Kidney (tissue), 22 donors: ENCODE measurements at places on chromosomes 4 and X. TPM values are rescaled to one million over a fixed set of nuclear protein-coding genes. Genes with fewer than 3 reads are reported as not detected.

- H3K4me3 ChIP-seq, result no peak overlapping the region
- H3K27ac ChIP-seq, result no peak overlapping the region
- H3K36me3 ChIP-seq, result no peaks in the 10 kb centered on the region
- H3K27me3 ChIP-seq, result no peaks in the 10 kb centered on the region
- peaks cover 4% of the 10 kb centered on the region for H3K4me1 ChIP-seq
These were observed 20.7 kb downstream of the STX18 start for GRCh38 chr4:4521136-4521535.

GRCh38 chr4:98199247-98199646 lies 56.0 kb upstream of the STPG2 start:
- H3K27ac ChIP-seq, result no peak overlapping the region
- H3K27me3 ChIP-seq, result no peaks in the 10 kb centered on the region
- no peaks in the 10 kb centered on the region for H3K4me1 ChIP-seq
- H3K36me3 ChIP-seq, result no peaks in the 10 kb centered on the region
- no peak overlapping the region for H3K4me3 ChIP-seq

Gene ANXA3
- 33.7 TPM for polyA plus RNA-seq

- no peak for DNase-seq
- no peak overlapping the region for H3K27ac ChIP-seq
- H3K4me3 ChIP-seq, result no peak overlapping the region
- H3K36me3 ChIP-seq, result no peaks in the 10 kb centered on the region
- no peaks in the 10 kb centered on the region for H3K4me1 ChIP-seq
These were observed 604.8 kb upstream of the TECRL start for GRCh38 chr4:65014078-65014477.

Gene DCLK2
- 2.6 TPM for polyA plus RNA-seq

DNA sequence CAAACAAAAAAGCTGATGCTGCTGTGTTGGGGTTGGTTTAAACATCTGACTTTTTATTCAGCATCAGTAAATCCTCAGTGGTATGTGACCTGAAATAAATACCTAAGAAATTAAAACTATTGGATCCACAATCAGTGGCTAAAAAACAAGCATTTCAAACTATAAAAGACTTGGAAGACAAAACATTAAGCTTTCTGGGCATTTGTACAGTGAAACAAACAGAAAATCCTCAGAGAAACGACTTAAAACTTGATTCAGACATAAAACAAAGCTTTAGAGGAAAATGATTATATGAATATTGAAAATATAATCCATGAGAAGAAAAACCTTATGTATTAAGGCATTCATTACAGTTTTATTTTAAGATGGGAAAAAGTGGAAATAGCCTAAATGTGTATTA lies 213.3 kb upstream of the INTU start:
- no peaks in the 10 kb centered on the region for H3K4me1 ChIP-seq
- no peaks in the 10 kb centered on the region for H3K36me3 ChIP-seq
- no peak overlapping the region for H3K4me3 ChIP-seq
- no peak overlapping the region for H3K27ac ChIP-seq
- no peak for DNase-seq
- H3K27me3 ChIP-seq, result no peaks in the 10 kb centered on the region

Gene PROM1
- 28.8 TPM for polyA plus RNA-seq

Gene NXF2B
- polyA plus RNA-seq, result not detected

GRCh38 chr4:62360156-62360545 lies 1160.0 kb downstream of the ADGRL3 start:
- no peaks in the 10 kb centered on the region for H3K27me3 ChIP-seq
- no peaks in the 10 kb centered on the region for H3K36me3 ChIP-seq
- DNase-seq, result no peak
- no peaks in the 10 kb centered on the region for H3K4me1 ChIP-seq
- H3K4me3 ChIP-seq, result no peak overlapping the region

DNA sequence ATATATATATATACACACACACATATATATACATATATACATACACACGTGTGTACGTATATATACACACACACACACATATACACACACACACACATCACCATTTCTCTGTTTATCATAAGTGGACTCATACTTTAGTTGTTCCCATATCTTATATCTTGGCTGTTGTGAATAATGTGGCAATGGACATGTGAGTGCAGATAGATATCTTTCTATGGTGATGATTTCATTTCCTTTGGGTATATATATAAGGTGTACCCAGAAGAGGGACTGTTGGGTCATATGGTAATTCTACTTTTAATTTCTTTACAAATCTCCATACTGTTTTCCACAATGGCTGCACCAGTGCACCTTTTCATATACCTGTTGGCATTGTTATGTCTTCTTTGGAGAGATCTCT lies 105.9 kb downstream of the LARP1B start:
- H3K36me3 ChIP-seq, result no peaks in the 10 kb centered on the region
- no peak overlapping the region for H3K4me3 ChIP-seq
- H3K4me1 ChIP-seq, result no peaks in the 10 kb centered on the region
- H3K27ac ChIP-seq, result no peak overlapping the region
- no peak for DNase-seq

DNA sequence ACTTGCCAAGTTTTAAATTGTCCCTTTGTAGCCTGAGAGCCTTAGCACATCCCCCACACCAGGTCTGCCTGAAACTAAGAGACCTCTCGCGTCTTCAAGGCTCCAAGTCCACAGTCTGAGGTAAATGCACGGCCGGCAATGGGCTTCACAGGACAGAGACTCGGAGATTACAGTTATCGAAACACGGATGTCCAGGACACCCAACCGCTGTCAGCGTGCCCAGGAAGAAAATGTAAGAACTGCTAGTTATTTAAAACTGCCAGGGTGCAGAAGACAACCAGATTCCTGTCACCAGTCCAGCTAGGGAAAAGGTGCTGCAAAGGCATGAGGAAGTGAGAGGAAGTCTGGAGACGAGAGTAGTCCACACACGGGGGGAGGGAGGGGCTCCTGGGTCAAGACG lies 28.9 kb downstream of the ZNF827 start:
- H3K27ac ChIP-seq, result peak overlapping the region; percentile 87
- no peak for DNase-seq
- peak overlapping the region; percentile 60 for H3K4me3 ChIP-seq
- H3K27me3 ChIP-seq, result no peaks in the 10 kb centered on the region
- no peaks in the 10 kb centered on the region for H3K4me1 ChIP-seq

- H3K4me3 ChIP-seq, result no peak overlapping the region
- no peaks in the 10 kb centered on the region for H3K4me1 ChIP-seq
- H3K27me3 ChIP-seq, result no peaks in the 10 kb centered on the region
- H3K36me3 ChIP-seq, result no peaks in the 10 kb centered on the region
- H3K27ac ChIP-seq, result no peak overlapping the region
These were observed 11.0 kb upstream of the DUSP9 start for GRCh38 chrX:153635788-153636668.

- peak overlapping the region; percentile 8 for H3K4me3 ChIP-seq
- no peaks in the 10 kb centered on the region for H3K4me1 ChIP-seq
- H3K36me3 ChIP-seq, result no peaks in the 10 kb centered on the region
- no peak overlapping the region for H3K27ac ChIP-seq
- H3K27me3 ChIP-seq, result no peaks in the 10 kb centered on the region
These were observed 980 bp upstream of the GIMD1 start for GRCh38 chr4:106369456-106370060.

GRCh38 chr4:89539374-89539773 lies 231.8 kb upstream of the GPRIN3 start:
- no peaks in the 10 kb centered on the region for H3K27me3 ChIP-seq
- DNase-seq, result no peak
- no peaks in the 10 kb centered on the region for H3K4me1 ChIP-seq
- no peak overlapping the region for H3K27ac ChIP-seq
- no peak overlapping the region for H3K4me3 ChIP-seq
- no peaks in the 10 kb centered on the region for H3K36me3 ChIP-seq

Gene SRD5A3
- 21.5 TPM for polyA plus RNA-seq

Gene GPR34
- 2.2 TPM for polyA plus RNA-seq

Gene MAGEA3
- polyA plus RNA-seq, result not detected

Gene AFF2
- 0.09 TPM for polyA plus RNA-seq

DNA sequence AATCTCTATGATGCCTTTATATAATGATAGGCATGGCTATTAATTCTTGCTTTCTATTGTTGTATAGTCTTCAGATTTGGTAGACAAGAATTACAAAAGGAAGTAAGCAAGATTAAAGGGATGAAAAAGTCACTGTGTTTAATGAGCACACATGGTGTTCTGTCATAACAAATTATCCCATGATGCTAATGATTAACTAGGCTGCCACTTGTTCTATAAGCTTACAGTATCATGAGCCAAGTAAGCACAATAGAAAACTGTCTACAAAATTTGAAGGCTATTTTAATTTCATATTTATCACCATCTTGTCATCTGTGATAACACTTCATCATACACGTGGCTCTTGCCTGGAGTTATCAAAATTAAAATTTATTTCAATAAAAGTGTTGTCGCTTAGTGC lies 466.7 kb downstream of the GASK1B start:
- H3K27ac ChIP-seq, result no peak overlapping the region
- no peak overlapping the region for H3K4me3 ChIP-seq
- no peaks in the 10 kb centered on the region for H3K27me3 ChIP-seq

- DNase-seq, result no peak
- H3K27ac ChIP-seq, result no peak overlapping the region
- no peaks in the 10 kb centered on the region for H3K36me3 ChIP-seq
- H3K4me3 ChIP-seq, result no peak overlapping the region
- H3K27me3 ChIP-seq, result no peaks in the 10 kb centered on the region
- H3K4me1 ChIP-seq, result no peaks in the 10 kb centered on the region
These were observed 320.0 kb downstream of the ADGRL3 start for GRCh38 chr4:61520166-61520565.

- DNase-seq, result no peak
- H3K27ac ChIP-seq, result peak overlapping the region; percentile 1
- H3K36me3 ChIP-seq, result no peaks in the 10 kb centered on the region
- no peak overlapping the region for H3K4me3 ChIP-seq
These were observed 49.6 kb downstream of the TBC1D14 start for GRCh38 chr4:6959261-6959660.

DNA sequence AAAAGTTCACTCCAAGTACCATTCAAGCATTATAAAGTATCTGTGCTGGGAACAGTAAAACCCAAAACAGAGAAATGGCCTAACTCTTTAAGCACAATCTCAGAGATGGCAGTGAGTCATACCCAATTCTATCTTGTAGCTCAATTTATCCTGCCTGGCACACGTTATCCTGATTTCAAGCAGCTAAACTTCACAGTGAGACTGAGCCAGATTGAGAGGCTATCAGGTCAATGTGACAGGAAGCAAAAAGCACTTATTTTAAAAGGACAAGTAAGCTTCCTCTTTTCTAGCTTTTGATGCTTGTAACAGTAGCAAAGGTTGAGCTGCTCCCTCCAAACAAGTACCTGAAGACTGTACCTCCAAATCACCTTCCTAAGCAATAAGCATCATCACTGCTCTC lies 324.9 kb downstream of the NAF1 start:
- H3K27ac ChIP-seq, result no peak overlapping the region
- H3K4me3 ChIP-seq, result no peak overlapping the region
- H3K4me1 ChIP-seq, result no peaks in the 10 kb centered on the region
- no peak for DNase-seq
- no peaks in the 10 kb centered on the region for H3K36me3 ChIP-seq

DNA sequence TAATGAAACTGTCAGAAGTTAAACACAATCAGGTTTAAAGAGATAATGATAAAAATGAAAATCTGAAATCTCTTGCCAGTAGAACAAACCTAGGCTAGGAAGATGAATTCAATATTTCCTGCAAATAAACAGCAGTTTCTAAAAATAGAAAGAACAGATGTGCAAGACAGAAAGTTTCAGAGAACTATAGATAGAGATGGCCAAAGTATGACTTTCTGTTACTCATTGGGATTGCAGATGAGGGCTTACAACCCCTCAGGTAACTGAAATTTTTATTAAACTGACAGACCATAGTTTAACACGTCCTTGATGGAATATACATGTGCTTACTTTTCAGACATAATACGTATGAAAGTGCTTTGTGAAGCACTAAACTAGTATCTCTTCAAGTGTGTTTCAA lies 82.3 kb upstream of the PPARGC1A start:
- H3K27ac ChIP-seq, result no peak overlapping the region
- no peaks in the 10 kb centered on the region for H3K36me3 ChIP-seq
- H3K4me1 ChIP-seq, result peaks cover 3% of the 10 kb centered on the region

DNA sequence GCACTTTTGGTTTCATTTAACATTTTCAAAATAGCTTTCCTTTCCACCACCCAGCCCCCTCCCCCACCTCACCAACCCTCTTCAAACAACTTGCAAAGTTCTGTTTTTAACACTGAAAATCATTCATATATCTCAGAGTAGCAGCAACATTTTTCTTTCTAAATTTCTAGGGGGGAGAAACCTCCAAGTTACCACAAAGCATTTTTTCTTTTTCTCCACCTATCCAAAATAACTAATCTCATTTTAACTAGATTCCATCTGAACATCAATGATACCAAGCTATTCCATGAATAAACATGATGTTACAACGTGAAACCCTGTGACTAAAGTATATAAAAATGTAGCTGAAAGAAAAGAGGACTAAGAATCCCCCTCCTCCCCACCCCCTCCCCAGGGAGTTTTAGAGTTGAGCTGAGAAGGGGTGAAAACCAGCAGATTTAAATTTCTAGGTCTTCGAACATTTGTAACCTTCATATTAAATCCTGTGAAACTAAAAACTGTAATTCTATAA lies 5.2 kb downstream of the LDB2 start:
- peaks cover 4% of the 10 kb centered on the region for H3K4me1 ChIP-seq
- DNase-seq, result no peak
- peak overlapping the region; percentile 63 for H3K4me3 ChIP-seq
- H3K27me3 ChIP-seq, result no peaks in the 10 kb centered on the region

- H3K4me1 ChIP-seq, result no peaks in the 10 kb centered on the region
- DNase-seq, result no peak
- H3K27me3 ChIP-seq, result no peaks in the 10 kb centered on the region
- H3K27ac ChIP-seq, result no peak overlapping the region
These were observed 74.4 kb downstream of the RNF150 start for GRCh38 chr4:141058591-141059512.

DNA sequence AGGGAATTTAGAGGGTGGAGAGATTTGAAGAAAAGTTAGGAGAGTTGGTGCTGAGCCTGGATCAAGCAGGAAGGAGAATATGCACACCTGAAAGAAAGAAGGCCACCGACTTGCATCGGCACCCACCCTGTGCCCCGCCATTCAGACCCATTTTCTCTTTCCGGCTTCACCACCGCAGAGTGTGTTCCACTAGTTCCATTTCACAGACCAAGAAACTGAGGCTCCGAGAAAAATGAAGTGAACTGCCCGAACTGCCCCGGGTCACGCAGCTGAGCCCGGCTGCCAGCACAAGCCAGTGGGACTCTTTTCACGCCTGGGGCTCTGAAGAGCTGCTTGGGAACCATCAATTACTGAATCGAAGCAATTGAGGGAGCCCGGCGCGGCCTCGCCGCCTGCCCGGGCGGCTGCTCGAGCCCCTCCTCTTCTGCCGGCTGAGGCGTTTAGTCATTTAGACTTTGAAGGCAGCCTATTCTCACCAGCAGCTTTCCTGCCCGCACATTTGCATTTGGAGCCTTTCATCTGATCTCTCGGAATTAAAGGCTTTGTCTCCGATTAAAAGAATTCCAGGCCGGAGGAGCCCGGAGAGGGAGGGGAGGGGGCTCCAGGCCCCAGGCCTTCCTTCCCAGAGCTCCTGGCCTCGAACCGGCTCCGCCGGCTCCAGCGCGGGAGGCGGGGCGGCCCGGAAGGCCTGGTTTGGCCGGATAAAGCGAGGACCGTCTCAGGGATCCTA lies 140.2 kb upstream of the PJA1 start:
- H3K27ac ChIP-seq, result no peak overlapping the region
- no peaks in the 10 kb centered on the region for H3K27me3 ChIP-seq
- H3K4me3 ChIP-seq, result no peak overlapping the region
- no peaks in the 10 kb centered on the region for H3K4me1 ChIP-seq
- DNase-seq, result no peak
